ENCODE measurements at places on chromosomes 5 and 9. TPM values are rescaled to one million over a fixed set of nuclear protein-coding genes. Genes with fewer than 3 reads are reported as not detected.

RNF183 gene
- total RNA-seq = not detected

F12 gene
- 0.99 TPM for total RNA-seq

ENC1 gene
- 126 TPM for total RNA-seq

ARID3C gene
- 0.09 TPM for total RNA-seq

GRXCR2 gene
- not detected for total RNA-seq

FAXDC2 gene
- total RNA-seq = 3.0 TPM

SLC6A7 gene
- not detected for total RNA-seq

SLC34A1 gene
- total RNA-seq = not detected

SPATA31E1 gene
- total RNA-seq = not detected

IL17B gene
- total RNA-seq = not detected

SURF2 gene
- 19.7 TPM for total RNA-seq

ZNF484 gene
- 13.0 TPM for total RNA-seq

RANBP3L gene
- not detected for total RNA-seq

PHYHD1 gene
- 0.27 TPM for total RNA-seq

PRRX2 gene
- total RNA-seq = not detected

PLPP1 gene
- total RNA-seq = 69.7 TPM

SPINK7 gene
- total RNA-seq = not detected

CCL28 gene
- 0.38 TPM for total RNA-seq
